ENCODE measurements at places on chromosomes 4 and X.

DNA sequence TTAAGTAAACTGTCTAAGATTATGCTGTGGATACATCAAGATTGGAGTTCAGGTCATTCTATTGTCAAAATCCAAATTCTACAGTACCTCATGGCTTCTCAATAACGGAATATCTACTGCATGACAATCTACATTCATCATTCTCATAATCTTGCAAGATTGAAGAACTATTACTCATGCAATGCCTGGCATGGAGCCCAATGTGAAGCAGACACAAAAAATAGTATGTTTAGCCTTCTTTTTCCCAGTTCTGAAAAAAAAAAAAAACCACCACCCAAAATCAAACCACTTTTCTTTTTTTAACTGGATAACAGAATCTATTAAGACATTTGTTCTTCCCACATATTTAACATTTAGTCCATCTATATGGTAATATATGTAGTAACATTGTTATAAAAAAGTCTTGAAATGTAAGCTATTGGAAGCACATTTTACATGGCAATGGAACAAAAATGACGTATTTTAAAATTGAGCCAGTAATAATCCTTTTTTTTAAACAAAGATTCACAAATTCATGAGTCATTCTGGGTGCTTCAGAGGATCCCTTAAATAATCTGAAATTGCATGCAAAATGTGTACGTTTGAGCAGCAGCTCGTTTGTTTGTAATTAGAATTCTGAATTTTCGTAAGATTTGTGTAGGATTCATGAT is 232.2 kb upstream of the FMR1 start:
- DNase-seq = no peak

DNA sequence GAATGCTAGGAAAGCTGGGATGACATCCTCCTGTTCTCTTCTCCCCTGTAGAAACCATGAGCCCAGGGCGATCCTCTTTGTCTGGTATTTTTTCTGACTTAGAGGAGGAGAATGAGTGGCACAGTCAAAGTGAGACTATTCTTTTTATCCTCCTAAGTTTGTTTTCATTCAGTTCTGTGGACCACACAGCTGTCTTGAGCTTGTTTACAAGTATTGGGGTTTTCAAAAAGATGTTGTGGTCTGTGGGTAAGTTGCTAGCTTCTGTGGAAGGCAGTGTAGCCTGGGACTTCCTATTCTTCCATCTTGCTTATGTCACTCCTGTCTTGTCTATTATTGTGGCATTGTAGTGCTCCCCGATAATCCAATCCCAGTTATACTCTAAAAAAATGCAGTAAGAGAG is 223.0 kb downstream of the PAPSS1 start:
- DNase-seq = no peak

GRCh38 chr4:164591666-164592065 is 162.3 kb upstream of the SMIM31 start:
- DNase-seq = no peak

- no peak for DNase-seq
Observed at GRCh38 chrX:132270699-132271098, 51.5 kb upstream of the RAP2C start.

- DNase-seq = no peak
Observed at GRCh38 chr4:15577508-15577907, 77.6 kb downstream of the FBXL5 start.

DNA sequence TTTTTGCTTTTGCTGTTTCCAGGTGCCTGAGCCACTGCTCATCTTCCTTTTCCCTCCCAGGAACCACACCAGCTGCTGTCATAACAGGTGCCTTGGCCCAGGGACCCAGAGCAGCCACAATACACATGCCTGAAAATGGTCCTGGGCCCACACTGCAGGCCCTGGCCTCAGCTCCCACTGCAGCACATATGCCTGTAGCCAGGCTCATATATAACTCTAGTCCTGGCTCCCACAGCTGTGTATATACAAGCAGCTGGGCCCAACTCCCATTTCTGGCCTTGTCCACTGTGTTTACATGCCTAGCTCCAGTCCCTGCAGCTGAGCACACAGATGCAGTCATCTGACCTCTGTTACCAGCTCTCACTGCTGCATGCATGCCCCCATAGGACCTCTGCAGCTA is 930.5 kb downstream of the ADGRL3 start:
- no peak for DNase-seq

- no peak for DNase-seq
Observed at GRCh38 chr4:179586460-179586859, 2144.2 kb upstream of the AGA start.

DNA sequence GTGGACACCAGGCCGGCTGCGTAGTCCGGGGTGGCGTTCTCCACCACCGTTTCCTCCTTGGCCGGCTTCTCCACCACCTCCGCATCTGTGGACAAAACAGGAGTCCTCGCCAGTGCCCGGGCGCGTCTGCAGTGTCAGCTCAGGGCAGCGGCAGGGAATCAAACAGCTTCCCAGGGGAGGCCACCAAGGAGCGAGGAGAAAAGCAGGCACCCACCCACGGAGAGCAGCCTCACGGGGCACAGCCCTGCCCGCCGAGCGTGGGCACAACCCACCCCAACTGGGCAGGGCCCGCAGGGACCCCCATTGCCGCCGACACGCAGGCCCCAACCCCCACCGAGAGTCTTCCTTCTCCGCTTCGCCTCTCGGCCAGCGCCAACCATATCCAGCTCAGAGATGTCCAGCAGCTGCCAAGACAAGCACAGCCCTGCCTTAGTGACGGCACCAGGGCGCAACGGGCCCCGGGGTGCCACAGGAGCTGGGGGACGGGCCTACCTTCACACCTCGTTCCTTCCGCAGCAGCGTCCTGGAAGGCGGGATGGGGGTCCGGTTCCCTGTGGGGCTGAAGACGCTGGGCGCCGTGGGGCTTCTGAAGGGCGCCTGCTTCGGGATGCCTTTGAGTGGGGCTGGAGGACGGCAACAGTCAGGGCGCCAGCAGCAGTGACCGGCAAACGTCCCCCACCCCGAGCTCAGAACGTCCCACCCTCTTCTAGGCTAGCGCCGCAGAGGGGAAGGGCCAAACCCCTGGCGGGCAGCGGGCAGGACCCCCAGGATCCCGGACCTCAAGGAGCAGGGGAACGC is 22.8 kb downstream of the NELFA start:
- no peak for DNase-seq

- no peak for DNase-seq
Observed at GRCh38 chr4:188196134-188196735, 57.0 kb downstream of the TRIML1 start.

DNA sequence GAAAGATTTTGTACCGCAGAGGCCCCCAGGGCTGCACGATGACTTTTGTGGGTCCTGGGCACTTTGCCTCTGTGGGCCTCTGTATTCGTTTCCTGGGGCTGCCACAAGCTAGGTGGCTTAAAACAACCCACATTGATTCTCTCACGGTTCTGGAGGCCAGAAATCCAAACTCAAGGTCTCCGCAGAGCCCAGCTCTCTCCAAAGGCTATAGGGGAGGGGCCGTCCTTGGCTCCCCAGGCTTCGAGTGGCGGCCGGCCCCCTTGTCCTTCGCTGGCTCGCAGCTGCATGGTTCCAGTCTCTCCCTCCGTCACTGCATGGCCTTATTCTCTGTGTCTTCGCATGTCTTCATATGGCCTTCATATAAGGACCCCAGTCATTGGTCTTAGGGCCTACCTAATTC is 241.2 kb downstream of the EVC2 start:
- no peak for DNase-seq

DNA sequence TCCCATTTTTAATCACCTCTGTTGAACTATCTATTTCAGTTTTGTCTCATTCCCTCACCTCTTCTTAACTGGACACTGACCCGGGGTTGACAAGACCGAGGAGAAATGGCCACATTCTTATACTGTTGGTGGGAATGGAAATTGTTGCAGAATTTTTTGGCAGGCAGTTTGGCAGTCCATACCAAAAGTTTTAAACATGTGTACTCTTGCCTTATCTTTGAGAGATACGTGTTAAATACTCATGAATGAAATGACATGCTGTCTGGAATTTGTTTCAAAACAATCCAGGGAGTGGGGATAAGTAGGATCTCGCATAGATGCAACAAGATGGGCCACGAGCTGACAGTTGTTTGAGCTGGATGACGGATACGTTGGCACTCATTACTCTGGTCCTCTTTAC is 12.1 kb downstream of the FGFBP1 start:
- DNase-seq = no peak

GRCh38 chr4:140724760-140725159 is 31.4 kb downstream of the TBC1D9 start:
- DNase-seq = no peak

DNA sequence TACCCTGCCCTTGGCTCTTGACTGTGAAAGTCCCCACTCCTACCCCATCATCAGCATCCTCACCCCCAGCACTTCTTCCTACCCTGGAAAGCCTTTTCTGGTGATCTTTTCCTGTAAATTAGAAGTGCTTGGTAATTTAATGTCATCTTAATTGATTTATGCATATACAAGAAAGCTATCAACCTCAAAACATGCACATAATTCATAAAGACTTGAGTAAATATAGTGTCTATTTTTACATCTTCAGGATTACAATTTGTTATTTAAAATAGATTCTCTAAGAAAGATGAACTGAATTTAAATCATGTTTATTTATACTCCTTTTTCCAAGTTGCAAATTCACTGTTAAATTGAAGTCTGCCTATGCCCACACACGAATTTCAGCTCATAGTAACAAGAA is 36.0 kb upstream of the EXOC1L start:
- DNase-seq = no peak

- DNase-seq = no peak
Observed at GRCh38 chrX:16834806-16835205, 35.4 kb downstream of the RBBP7 start.

DNA sequence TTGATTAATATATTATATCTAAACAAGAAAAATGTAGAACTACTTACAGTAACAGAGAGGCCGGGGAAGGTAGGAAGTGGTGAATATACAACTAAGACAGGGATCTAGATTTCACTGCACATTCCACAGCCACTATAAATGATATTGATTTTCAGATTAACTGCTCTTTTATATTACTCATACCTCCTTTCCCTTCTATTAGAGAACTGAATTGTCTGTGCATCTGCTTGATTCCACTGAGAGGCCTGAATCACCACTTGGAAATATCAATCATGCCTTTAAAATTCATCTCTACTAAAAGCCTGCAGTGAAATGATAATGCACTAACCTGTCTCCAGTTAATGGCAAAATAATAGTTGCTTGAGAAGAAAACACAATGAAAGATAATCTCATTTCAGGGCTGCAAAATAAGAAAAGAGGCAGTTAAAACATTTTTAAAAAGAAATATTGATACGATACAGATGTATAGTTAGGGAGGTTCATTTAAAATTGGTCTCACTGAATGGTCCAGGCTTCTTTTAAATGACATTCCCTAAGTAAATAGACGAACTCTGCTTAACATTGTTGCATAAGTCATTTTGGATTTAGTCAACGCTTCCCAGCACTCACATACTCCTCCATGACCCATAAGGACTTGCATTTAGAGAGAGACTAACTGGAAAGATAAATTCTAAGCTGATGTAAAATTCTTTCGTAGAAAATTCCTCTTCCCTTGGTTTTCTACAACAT is 3.8 kb downstream of the ANTXR2 start:
- no peak for DNase-seq

GRCh38 chr4:174503079-174503715 is 19.1 kb downstream of the HPGD start:
- DNase-seq = no peak

DNA sequence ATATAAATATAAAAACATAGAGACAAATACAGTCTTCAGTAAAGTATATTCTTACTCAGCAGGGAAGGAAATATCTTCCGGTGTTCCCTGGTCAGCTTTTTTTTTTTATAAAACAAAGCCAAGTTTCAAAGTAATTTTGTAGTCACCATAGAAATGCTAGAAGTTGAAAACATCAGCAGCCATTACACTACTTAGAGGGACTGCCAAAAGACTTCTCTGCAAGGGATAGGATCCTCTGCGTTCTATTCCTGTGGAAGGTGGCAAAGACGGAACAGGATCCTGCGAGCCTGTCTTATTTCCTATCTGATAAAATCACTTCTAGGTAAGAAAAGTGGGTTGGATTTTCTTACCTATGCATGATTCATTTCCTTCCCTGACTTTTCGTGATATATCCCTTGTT is 19.4 kb downstream of the CLDN22 start:
- no peak for DNase-seq

DNA sequence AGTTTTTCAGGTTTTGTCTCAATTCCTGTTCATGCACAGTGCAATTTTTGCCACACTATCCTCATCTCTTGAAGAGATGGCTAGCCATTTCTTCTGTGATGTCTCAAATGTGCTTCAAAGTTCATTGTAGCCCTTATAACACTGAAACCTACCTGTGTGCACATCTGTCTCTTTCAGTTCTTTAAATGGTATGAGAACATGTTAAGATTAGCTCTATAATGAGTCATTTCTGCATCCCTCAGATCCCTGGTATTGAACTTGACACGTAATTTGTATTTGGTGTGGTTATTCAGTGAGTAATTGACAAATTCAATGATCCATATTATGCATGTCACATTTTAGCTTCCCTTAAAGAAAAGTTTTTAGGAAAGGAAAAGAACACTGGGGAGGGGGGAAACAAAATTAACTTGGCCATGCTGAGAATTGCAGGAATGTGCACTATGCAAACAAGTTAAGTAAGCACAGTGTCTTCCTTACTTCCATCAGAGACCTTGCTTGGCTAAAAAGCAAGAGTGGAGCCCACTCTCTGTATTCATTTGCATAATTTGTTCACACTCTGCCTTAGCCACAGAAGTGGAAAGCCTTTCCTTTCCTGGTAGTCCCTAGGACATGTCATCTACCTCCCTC is 659.8 kb upstream of the MAGEB2 start:
- DNase-seq = no peak

GRCh38 chr4:134560728-134561127 is 359.1 kb upstream of the PABPC4L start:
- no peak for DNase-seq

- no peak for DNase-seq
Observed at GRCh38 chrX:72102760-72103159, 29.0 kb downstream of the RTL5 start.

DNA sequence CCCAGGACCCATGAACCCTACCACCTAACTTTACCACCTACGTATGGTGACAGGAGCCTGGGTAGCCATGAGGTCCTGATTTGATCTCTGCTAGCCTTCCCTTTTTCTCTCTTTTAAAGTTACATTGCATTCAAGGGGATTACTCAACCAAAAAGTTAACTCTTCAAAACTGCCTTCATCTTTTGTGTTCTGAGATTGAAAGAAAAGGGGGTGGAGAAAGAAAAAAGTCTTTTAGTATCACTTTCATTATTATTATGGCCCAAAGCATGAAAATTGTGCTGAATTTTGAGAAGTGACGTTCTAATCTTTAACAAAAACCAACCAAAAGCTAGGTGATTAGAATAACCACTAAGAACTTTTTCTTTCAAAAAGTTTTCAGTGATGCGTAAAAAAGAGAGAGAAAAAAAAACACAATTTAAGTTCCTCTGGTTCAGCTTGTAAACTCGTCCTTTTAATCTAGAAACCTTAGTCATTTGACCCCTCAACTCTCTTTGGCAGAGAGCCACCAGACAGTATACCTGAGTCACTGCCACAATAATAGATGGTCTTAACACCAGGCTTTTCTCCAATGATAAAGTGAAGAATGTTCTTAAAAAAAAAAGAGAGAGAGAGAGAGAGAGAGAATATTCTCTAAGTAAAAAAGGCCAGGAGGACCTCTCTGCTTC is 347.4 kb upstream of the FGF13 start:
- no peak for DNase-seq
